Activated naive CD8-positive, alpha-beta T cell treated with anti-CD3 and anti-CD28 coated beads for 36 hours (primary cell): ENCODE measurements at places on chromosomes 6 and 20.
A peak's percentile ranks its signal among the peaks of the same experiment; 100 is the strongest.

DNA sequence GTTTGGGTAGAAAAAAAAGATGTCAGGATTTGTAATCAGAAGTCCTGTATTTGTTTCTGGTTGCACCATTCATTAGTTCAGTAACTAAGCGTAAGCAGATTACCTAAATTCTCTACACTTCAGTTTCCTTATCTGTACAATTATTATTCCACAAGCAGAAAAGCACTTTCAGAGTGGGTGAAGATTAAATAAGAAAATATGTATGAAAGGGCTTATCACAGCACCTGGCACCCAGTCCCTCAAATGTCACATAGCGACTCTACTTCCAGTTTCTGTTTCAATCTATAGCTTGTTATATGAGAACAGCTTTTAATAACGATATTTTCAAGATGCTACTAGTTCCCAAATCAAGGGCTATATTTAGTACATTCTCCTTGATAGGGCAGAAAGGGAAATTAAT lies 31.4 kb downstream of the RGS17 start:
- DNase-seq, result no peak

GRCh38 chr6:33312361-33313104 lies 1.3 kb downstream of the TAPBP start:
- DNase-seq, result peak; percentile 82

GRCh38 chr6:108348655-108349349 lies 53.9 kb downstream of the AFG1L start:
- DNase-seq, result no peak

GRCh38 chr6:73285674-73286283 lies 22.8 kb upstream of the KHDC1 start:
- DNase-seq, result no peak

DNA sequence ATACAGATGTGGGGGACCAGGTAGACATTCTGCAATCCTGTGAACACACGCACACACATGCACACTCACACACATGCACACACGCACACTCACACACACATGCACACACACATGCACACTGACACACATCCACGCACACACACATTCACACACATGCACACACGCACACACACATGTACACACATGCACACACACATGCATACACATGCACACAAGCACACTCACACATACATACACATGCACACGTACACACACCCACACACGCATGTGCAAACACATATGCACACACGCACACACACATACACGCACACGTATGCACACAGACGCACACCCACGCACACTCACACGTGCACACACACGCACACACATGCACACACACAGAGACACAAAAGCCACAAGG lies 14.3 kb upstream of the GGTLC1 start:
- no peak for DNase-seq

- DNase-seq, result no peak
These were observed 2.4 kb upstream of the ZMYND8 start for GRCh38 chr20:47358672-47359529.

DNA sequence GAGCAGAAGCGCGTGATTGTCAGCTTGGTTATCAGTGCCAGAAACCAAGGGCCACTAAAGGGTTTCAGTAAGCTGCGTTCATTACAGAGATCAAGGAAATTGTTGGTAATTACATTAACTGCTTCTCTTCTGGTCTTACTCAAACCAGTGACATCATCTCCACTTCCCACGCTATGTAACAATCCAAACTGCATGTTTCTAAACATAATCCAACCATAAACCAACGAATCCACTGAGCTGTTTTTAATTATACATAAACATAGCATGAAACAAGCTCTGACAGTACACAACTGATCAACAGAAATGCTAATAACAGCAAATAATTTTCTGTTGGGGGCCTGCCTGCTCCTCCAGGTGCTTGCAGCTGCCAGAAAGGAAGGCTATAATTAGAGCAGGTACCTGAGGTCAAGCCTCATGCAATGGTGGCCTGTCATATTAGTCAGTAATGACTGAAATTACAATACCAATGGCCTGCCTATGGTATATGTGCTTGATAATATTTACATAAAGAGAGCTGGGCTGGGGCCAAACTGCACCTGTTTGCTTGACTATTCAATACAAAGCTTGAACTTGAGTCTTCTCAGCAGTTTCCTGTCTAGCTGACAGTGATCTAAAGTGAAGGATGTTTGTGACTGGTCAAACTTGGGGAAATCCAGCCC lies 40.1 kb downstream of the ILRUN start:
- no peak for DNase-seq

GRCh38 chr6:100228437-100228833 lies 234.4 kb upstream of the MCHR2 start:
- no peak for DNase-seq

DNA sequence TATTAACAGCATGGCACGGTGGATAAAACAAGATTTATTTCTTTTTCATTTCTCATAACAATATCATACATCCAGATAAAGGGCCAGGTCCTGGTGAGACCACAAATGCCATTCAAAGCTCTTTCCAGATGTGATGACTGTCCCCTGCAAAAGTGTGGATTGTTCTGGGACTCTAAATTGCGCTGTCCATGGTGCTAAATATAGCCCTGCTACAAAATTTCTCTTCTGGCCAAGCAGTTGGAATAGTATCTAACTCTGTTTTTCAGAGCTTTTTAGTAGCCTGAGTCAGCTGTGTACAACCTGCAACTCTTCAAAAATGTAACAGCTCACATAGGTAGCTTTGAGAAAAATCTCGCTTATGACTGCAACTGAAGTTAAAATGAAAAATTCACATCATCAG lies 115.8 kb downstream of the MANEA start:
- no peak for DNase-seq

- no peak for DNase-seq
These were observed 472.9 kb upstream of the ZNF337 start for GRCh38 chr20:26169506-26169905.

DNA sequence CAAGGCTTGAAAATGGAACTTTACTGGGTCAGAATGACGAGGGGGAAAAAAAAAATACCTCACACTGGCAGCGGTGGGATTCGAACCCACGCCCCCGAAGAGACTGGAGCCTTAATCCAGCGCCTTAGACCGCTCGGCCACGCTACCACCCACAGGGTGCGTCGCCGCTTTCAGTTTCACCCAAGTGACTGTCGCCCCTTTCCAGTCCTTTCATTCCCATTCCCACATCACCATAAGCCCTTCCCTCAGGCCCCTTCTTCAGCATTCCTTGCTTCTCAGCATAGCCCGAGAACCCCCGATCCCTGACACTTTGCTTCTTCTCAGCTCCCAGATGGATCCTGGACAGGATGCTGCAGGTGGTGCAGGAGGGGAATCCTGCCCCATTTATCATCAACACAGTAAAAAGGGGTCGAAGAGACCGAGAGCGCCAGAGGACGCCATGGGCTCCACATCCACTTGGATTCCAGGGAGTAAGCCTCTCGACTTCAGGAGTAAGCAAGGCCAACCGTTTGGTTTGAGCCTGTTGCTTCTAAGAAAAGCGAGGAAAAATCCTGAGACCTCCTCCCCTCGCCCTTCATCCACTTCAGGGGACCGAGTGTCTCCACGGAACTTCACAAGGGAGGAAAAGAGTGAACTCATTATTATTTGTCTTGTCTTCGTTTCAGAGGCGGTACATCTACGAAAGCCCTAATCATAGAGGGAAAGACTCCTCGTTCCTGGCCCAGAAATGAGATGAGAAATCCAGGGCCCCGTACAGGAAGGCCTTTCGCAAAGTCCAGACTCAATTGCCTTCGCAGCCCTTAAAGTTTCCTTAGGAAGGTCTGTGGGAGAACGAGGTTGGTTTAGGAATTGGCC lies 20.0 kb upstream of the TRIM27 start:
- DNase-seq, result peak; percentile 78

DNA sequence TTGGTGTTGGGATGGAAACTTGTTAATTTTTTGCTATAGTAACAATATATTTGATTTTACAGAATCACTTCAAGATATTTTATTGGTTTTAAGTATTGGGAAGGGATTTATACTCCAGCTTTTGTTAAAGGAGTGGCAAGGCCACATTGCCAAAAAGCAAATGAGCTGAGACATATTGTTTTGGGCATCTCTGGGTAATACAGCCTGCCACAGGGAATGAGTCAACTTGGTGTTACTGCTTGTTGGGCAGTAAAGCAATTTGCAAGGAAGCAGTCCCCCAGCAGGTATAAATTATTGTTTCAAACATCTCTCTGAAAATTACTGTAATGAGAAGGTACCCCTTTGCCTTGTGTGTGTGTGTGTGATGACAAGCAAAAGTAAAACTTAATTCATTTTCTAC lies 868.3 kb upstream of the FLRT3 start:
- no peak for DNase-seq

GRCh38 chr20:21175433-21175832 lies 49.6 kb downstream of the KIZ start:
- peak; percentile 4 for DNase-seq

GRCh38 chr6:35552285-35552917 lies 39.7 kb upstream of the TULP1 start:
- DNase-seq, result peak; percentile 48

DNA sequence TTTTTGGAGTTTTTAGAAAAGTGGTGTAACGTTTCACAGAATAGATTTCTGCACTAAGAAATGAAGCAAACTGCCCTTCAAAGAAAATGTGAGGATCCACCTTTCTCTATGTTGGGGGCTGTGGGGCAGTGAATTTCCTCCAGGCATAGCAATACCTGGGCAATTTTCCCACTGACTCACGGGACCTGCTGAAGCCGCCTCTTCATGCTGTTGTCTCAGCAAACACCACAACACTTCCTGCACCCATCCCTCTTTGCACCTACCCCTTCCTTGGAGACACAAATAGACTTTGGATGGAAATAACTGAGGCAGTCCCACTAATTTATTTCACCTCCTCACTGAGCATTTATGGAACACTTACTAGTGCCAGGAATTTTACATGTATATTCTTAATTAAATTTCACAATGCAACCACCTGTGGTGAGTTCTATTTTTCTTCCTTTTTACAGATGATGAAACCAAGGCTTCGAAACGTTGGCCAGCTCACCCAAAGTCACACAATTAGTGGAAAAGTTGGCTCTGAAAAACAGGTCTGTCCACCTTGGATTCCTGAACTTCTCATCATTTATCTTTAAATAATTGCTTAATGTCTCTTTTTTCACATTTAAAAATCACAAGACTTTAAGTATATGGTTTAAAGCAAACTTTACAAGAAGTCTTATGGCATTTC lies 17.2 kb upstream of the ADGRF1 start:
- no peak for DNase-seq

DNA sequence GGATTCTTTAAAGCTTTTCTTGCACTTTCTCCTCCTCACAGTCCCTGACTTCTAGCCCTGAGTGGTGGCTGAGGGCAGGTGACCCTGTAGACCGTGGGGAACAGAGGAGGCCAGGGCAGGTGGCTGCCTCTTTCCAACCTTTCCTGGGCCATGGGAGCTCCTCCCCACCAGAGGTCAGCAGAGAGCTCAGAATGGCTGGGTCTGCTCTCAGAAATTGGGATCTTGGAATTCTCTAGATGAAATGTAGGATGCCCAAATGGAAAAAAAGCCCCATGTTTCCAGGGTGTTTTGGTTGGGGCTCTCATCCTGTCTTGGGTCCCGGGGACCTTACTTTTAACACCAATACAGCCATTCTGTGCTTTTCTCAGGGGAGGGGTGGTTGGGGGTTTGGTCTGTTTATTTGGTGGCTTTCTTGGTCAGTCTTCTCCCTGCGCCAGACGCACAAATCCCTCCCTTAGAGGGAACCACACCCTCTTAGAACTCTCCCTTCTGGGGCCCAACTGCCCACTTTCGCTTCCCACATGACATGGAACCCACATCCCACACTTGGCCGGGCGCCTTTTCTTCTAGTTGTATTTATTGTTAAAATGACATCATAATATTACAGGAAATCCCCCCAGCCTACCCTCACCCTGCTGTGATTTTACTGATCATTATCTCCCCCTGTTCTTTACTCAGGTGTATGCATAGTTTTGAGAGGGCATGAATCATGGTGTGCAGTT lies 17.9 kb downstream of the GNAS start:
- peak; percentile 49 for DNase-seq

GRCh38 chr20:53760025-53760441 lies 166.4 kb upstream of the ZNF217 start:
- DNase-seq, result no peak
